Anterior cingulate cortex (tissue), 58 donors: ENCODE measurements at places on chromosomes 3 and 15.

GRCh38 chr3:133487920-133488540, 85.5 kb upstream of the CDV3 start:
- DNase-seq: no peak

GRCh38 chr15:85772668-85773067, 22.1 kb downstream of the KLHL25 start:
- no peak for DNase-seq

DNA sequence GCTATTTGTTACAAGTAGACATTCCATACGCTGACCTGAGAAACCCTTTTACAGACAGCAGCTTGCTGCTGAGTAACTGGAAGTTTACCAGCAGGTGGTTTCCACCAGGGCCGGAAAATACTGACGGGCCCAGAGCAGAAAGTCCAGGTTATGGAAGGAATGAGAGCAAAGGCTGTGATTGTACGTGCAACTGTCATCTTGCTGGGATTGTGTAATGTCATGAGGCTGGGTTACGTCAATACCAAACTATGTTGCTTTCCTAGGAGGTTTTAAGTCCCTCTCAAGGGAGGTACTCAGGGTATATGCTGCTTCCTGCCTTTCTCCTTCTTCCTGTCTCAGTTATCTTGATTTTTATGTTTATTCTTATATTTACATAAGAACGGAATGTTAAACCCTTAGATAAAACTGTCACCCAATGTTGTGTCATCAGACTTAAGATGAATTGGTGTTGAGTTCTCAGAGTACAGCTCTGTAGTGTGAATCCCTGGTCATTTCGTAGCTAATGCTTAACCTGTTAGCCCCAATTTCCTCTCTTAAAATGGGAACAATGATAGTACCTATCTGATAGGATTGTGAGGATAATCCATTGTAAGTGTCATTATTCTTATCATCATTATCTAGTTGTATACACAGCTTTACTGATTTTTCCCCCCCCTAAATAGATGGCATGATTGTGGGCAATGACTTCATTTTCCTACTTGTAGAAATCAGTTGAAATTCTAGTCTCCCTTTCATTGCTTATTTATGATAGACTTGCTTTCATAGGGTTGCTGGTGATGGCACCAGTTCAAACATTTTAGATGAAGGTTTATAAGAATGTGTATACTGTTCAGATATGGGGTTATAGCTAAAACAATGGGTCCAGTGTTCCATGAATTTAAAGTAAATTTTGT, 101.4 kb downstream of the FNDC3B start:
- no peak for DNase-seq

DNA sequence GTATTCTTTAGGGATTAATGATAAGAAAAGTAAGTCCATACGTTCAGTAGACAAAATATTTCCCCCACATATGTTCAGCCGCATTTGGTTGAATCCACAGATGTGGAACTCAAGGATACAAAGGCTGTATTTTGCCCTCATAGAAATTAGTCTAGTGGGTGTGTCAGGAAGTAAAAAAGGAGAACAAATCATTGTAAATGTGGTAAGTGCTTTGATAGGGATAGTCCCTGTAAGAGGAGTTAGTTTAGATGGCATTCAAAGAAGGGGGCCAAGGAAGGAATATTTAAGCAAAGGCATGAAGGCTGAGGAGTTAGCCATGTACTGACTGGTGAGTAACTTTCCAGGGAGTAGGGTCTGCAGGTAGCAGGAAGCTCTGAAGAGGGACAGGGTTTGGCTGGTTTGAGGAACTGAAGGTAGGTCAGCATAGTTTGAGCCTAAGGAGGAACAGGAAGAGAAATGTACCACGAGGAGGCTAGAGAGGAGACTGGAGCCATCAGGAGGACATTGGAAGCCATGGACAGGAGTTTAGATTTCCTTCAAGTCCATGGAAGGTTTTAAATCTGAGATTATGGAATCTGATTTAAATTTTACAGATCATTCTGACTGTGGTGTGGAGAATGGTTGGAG, 98.8 kb downstream of the MME start:
- no peak for DNase-seq

DNA sequence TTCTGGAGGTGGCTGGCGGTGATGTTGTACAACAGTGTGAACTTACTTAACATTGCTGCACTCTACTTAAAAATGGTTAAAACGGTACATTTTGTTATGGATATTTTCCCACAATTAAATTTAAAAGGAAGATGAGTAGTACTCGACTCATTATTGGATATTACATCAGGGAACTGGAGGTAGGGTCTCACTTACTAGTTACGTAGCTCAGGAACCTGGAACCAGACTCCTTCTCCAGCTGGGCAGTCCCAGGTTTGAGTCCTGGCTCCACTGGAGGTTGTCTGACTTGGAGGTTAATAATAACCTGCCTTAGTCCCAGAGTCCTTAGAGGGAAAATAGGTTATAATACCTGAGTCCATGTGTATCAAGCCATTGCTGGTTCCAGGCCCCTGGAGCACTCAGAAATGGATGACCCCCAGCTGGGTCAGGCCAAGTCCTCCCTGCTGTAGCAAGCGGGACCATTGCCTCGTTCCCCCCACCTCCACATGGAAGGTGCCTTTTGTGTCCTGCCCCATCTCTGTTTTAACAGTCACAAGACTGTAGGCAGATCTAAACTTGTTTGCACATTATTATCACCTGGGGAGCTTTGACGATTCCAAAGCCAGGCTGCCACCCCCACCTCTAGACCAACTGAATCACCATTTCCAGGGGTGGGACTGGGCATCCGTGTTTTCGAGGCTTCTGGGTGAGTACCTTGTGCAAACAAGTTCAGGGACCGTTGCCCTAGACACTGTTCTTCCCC, 126.6 kb downstream of the IGF1R start:
- no peak for DNase-seq

DNA sequence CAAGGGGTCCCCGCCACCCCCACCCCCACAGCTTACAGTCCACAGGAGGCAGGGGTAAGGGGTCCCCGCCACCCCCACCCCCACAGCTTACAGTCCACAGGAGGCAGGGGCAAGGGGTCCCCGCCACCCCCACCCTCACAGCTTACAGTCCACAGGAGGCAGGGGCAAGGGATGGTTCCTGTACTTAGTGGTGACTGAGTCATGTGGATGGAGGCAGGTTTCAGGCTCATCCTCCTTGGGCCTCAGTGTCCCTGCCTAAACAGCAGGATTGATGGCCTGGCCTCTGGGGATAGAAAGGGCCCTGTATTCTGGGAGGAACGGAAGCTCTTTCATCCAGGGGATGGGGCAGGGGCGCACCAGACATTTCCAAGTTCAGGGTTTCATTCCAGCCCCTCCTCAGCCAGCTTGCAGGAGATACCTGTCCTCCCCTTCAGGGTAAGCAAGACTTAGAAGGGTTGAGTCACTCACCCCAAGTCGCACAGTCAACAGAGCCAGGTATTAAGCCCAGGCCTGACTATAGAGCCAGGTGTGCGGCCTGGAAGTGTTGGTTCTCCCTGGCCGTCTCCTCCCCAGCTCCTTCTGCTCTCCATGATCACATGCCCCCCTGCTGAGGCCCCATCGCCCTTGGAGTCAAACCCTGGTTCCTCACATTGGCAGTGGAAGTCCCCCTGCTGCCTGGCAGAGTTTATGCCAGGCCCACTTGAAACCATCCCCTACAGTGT, 12.5 kb downstream of the CSK start:
- DNase-seq: no peak

- no peak for DNase-seq
Measured at GRCh38 chr3:129616713-129617112, 10.2 kb upstream of the PLXND1 start.
